ENCODE measurements at places on chromosomes 5 and 9.

DNA sequence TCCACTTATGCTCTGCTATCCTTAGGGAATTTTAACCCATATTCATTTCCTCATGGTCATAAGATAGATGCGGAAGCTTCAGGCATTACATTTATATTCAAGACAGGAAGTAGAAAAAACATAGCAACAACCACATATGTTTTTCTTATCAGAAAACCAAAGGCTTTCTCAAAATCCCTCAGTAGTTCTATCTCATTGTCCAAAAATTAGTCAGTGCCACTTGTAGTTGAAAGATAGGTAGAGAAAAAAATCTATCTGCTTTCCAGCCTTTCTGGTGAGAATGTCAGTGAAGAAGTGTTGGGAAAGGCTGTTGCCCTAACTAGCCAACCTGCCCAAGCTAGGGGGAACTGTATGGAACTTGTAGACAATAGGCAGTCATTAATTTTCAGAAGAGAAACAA is 23.5 kb upstream of the MOCS2 start:
- DNase-seq = no peak

- DNase-seq = no peak
Measured at GRCh38 chr5:160054047-160054446, 45.1 kb downstream of the TTC1 start.

DNA sequence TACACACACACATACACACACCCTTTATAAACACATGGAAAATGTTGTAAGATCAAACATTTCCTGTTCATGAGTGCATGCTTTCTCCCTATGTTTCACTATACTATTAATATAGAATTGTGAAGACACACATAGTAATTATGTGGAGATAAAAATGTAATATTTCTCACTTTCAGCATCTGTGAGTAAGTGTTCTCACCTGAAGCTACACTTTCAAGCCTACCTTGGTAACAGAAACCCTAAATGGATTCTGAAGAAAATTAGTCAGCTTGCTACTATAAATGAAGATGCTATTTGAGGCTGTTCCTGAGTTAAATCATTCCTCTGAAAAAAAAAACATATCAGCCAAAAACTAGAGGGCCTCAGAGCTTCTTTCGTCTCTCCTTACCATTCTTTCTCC is 81.1 kb upstream of the GNA14 start:
- no peak for DNase-seq

GRCh38 chr9:92188969-92189781 is 74.0 kb upstream of the SPTLC1 start:
- no peak for DNase-seq

GRCh38 chr5:134151723-134152122 is 25.0 kb downstream of the SKP1 start:
- DNase-seq = no peak

DNA sequence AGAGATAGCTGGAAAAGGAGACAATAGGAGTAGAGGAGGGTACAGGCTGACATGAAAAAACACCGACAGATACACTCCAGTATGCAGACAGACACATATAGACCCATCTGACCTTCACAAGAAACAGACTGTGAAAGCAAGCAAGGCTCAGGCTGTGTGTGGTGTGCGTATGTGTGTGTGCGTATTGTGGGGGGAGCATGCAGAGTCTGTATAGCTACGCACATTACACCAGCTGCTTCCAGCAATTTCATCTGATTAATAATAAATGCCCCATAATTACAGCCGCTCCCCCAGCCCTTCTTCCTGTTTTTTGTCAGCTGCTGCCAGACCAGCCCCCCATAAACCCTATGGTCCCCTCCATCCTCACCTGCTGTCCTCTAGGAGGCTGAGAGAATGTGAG is 6.7 kb downstream of the CNTFR start:
- no peak for DNase-seq

DNA sequence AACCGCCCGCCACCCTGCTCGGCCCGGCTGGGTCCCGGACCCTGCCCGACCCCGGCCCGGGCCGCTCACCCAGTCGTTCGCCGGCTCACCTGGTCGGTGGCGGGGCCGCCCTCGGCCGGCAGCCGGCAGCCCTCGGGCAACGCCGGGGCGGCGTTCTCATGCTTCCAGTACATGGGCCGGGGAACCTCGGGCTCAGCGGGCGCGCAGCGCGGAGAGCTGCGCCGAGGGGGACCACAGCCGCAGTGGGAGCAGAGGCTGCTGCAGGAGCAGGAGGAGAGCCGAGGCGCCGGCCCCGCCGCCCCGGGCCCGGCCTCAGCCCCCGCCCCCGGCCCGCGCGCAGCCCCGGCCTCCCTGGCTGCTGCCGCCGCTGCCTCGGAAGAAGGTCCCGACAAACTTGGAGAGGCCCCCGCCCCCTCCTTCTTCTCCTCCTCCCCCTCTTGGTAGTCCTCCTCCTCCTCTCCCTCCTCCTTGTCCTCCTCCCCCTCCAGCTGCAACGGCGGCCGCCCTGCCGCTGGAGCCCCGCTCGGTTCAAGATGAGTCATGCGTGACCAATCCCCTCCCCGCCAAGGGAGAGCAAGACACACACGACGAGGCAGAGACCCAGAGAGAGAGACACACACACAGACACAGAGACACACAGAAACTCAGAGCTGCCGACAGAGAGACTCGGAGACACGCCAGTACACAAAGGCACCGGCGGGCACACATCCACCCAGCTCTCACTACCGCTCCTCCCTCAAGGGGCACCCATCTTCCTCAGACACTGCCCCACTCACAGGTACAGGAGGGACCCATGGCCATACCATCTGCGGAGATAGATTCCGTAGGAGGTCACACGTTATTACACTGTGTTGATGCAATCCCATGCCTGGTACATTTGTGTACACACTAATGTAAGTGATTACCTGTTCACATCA is at the start of gene LHX6:
Gene LHX6 (minus strand): TSS at position 390 of the 917 bp plus-strand sequence. CDS start 217 bp downstream, at position 173.
- no peak for DNase-seq

DNA sequence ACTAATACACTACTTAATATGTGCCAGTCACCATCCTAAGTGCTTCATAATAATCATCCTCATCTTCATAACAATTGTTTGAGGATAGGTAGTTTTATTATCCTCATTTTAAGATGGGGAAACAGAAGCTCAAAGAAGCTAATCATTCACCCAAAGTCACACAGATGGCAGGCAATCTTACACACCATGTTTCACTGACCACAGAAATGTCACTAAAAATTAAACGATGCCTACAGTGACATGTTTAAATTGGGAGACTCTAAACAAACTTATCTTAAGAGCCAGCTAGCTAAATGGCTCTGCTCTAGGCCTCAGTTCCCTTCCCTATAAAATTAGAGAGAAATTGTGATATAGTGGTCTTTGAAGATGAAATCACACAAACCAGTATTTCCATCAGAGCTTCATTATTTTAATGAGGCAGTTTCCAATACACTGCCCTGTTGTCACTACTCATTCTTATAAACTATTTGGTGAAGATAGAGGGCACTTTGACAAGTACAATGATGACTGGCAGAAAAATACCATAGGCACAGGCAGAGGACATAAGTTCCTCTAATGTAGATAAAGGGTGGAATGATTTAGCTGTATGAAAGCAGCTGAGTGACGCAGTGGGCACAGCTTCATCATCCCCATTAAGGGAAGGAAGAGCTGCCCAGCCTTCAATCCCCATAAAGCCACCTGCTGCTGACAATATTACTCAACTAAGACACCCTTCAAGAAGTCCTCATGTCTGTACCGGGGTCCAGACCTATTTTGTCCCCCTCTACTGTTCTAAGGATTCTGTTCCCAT is 224.1 kb downstream of the ACTL7B start:
- DNase-seq = no peak

- DNase-seq = peak; percentile 83
Measured at GRCh38 chr9:113376634-113377567, at the start of gene HDHD3. Gene HDHD3, minus strand, starts transcription at chr9:113376986. Its CDS starts 2,632 bp downstream, at chr9:113374354.

DNA sequence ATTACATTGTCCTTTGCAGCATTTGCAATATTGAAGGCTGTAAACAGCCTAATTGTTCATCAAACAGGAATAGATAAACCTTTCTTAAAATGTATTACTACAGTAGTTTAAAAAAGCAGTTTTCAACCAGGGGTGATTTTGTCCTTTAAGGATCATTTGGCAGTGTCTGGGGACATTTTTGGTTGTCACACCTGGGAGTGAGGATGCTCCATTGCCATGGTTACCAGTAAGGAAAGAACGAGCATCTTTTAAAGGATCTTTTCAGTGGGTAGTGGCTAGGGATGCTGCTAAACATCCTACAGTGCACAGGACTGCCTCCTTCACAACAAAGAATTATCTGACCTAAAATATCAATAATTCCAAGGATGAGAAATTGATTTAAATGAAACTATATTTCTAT is 596.3 kb downstream of the HINT1 start:
- no peak for DNase-seq

DNA sequence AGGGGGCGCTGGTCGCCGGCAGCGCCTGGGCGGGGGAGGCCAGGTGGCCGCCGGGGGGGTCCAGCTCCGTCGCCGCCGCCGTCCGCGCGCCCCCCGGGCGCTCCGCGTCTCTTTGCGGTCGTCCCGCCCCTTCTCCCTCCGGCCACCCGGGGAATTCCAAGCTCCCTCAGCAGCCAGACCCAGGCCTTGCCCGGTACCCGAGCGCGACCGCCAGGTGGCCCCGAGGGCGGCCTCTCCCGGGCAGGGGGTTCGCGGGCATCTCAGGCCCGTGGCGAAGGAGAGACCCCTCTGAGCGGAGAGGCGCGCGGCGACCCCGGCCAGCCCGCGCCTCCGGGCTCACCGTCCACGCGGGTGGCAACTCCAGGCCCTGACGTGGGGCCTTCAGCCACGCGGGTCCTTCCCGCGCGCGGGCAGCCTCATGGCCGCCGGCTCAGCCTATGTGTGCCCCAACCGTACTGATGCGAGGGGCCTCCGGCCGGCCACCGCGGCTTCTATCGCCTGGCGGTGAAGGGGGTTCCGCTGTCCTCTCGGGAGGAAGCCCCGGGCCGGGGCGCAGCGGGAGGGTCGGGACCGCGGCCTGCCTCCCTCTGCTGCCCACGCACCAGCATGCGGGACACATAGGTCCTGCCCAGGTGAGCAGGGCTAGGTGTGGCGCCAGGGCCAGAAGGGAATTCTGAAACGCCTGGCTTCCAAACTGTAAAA is 529 bp upstream of the NRARP start:
- DNase-seq = no peak

Data from cerebellar cortex (tissue), 1 donor.